ENCODE measurements at places on chromosomes 2 and 18.

GRCh38 chr2:185787227-185788145 lies 48.9 kb downstream of the FSIP2 start:
- no peak for DNase-seq

GRCh38 chr2:237171396-237171795 lies 85.7 kb downstream of the COPS8 start:
- no peak for DNase-seq

DNA sequence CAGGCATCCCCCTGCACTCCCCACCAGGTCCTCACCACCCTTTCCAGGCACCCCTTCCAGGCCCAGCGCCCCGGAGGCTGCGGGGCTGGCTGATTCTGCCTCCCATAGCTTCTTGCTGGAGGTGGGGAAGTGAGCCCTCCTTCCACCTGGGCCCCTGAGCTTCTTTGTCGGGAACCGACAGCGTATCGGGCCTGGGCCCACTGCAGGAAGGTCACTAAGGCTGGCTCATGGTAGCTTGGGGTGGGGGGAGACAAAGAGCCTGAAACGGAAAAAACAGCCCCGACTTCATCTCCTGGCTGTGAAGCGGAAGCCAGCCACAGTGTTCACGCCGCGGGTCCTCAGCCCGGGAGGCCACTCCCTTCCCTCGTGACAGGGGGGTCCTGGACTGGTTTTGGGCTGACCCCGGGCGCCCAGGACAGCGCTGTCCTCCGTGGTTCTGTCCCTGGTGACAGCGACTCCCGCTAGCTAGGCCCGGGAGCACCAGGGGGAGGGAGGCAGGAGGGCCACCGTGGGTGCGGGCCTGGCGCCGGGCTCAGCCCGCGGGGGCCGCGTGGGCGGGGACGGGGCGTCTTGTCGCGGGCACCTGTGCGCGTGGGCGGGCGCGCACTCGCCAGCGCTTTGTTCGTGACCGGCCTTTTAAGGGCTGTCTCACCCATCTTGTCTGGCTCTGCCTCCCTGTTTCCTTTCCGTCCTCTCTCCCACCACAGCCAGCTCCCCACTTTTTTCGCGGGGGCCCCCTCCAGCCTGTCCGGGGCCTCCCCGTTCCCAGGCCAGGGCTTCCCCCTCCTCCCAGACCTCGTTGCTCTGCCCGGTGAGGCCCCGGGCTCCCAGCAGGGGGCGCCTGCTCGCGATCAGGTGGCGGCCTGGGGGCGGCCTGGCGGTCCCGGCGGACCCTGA lies 64.9 kb downstream of the DNMT3A start:
- DNase-seq = peak; percentile 80

GRCh38 chr2:101559551-101559950 lies 84.6 kb upstream of the RFX8 start:
- no peak for DNase-seq

GRCh38 chr18:49976795-49977560 lies 163.6 kb upstream of the ACAA2 start:
- DNase-seq = no peak

DNA sequence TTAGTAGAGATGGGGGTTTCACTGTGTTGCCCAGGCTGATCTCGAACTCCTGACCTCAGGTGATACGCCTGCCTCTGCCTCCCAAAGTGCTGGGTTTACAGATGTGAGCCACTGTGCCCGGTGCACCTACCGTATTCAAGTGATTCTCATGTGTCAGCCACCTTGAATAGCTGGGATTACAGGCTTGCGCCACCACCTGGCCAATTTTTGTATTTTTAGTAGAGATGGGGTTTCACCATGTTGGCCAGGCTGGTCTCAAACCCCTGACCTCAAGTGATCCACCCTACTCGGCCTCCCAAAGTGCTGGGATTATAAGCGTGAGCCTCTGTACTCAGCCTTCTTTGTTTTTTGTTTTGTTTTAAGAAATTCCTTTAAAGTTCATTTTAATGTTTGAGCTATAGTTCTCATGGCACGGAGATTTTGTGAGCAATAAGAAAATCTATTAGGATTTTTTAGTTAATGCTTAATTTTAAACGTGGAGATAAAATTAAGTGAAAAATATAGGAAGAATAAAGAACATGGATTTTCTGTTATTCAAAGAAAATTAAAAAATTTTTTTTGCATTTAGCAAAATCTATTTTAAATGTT lies 242.6 kb downstream of the PHLPP1 start:
- peak; percentile 15 for DNase-seq

DNA sequence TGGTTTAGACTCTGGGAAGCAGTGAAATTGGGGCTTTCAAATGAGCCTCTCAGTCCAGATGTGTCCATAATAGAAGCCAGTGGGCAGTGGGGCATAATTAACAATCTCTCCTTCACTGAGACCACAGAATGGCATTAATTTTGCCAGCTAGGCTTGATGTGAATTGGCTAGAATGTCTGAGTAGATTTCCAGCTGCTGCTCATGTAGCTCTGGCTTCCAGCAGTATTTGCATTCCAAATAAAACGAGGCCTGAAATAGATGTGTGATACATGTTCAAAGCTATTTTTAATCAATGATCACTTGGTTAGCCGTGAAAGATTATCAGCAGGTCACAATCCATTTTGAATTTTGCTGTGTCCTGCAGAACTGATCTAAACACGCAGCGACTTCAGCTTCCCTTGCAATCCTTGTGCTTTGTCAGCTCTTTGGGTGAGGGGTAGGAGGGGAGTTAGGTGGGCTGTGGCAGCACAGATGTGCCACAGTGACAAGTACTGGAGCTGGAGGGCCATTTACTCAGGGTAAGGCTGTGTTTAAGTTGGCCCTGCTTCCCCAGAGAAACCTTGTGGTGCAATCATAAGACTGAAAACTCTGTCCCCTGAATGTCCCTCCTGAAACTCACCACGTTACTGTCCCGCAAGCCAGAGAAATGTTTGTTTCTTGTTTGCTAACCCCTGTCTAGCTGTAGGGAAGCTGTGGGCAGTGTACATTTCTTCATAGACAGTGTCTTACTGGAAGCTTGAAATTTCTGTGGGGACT lies 56.9 kb upstream of the TMEM178A start:
- DNase-seq = no peak

GRCh38 chr18:30970196-30970816 lies 72.2 kb downstream of the DSC3 start:
- DNase-seq = no peak

GRCh38 chr2:17879137-17879912 lies 858 bp downstream of the KCNS3 start:
- no peak for DNase-seq

- DNase-seq = no peak
Observed at GRCh38 chr2:72220170-72220569, 72.5 kb upstream of the CYP26B1 start.

DNA sequence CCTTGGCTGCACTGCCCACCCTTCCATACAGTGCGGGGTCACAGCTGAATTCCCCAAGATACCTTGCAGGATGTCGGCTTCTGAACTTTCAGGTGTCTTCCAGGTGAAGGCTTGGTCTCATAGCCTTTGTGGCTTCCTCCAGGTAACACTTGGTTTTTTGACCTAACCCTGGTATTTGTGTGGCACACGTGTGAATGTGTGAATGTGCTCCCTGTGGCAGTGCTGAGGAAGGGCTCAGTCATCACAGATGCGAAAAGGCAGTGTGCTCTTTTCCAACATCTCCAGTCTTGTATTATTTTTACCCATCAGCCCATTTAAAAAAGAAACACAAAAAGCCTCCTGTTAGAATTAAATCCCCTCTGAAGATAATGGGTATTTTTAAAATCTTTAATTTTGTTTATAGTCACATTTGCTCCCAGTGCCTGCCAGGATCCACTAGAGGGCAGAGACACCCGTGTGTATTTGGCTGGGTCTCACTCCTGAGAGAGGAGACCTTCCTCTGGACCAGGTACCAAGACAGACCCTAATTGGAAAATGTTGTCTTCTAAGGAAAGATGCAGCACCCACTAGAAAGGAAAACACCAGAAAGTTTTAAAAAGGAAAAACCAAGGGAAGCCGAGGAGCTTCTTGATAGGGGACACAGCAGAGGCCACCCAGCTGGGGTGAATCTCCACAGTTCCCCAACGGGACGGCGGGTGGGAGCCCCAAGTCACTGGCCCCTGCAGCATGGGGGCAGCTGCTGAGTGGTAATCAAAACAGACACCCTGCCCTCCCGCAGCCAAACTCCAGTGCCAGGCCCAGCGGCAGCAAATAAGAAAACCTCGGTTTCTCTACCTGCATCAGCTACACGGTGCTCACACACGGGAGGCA lies 27.7 kb downstream of the FAM110C start:
- DNase-seq = no peak

DNA sequence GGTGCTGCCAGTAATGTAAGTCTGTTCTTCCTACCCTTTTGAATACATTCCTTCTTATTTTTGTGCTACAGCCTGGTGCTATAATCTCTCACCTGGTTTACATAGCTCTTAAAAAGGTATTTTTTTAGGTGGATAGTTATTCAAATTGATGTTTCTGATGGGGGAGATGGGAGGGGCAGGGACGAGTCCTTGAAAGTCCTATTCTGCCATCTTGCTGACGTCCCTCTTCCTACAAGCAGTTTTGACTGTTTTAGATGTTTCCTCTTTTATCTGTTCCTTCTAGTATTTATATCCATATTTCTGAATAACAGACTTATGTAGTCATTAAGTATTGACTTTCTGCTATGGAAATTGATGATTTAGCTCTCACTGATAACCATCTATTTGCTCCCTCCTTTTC lies 256.4 kb downstream of the KIAA1328 start:
- no peak for DNase-seq

- DNase-seq = no peak
Observed at GRCh38 chr2:56182420-56182819, 1.4 kb upstream of the CCDC85A start.

DNA sequence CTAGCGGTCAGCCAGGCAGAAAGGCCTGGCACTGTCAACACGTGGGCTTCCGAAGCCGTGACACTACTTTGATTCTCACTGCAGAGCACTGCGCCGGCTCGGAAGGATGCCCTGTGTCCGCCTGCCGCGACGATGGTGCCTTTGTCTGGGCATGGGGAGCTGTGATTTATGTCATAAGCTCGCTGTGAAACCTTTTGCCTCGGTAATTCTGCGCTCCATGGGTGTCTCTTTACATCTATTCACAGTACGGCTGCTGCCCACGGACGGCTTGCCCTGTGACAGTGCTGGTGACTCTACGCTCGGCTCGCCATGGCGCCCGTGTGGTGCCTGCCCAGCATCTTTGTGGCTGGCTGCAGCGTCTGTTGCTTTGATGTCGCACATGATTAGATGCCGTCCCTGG lies 43.1 kb upstream of the GBX2 start:
- DNase-seq = no peak

GRCh38 chr2:11254100-11254536 lies 90.3 kb downstream of the ROCK2 start:
- no peak for DNase-seq

DNA sequence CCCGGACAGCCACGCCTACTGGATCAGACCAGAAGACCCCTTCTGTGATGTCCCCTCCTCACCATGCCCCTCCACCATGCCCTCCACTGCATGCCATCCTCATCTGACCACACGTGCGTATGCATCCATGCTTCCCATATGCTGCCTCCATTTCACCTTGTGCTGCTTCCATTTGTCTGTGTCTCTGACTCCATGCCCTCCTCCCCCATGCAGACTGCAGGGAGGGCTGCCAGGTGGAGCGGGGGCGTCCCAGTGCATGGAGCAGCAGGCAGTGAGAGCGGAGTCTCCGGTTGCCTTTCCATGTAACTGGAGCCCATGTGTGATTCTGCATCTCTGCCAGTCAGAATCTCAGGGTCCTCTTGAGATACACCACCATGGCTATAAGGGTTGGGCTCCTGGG lies 52.6 kb downstream of the COA5 start:
- DNase-seq = no peak

DNA sequence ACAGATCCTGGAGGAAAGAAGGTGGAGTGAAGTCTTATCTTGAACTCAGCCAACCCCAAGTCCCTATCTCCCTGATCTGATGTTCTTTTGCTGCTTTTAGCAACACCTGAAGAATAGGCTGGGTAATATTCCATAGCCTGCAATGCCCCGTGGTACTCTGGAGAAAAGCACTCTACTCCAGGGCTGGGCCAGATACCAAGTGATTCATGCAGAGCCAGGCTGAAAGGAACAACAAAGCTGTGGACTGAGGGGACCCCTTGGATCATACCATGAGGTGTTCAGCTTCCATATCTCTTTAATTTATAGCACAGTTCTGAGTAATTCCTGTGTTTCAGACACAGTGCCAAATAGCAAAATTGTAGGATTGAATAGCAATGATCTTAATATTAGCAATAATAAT lies 130.6 kb downstream of the NXPH2 start:
- DNase-seq = no peak

- no peak for DNase-seq
Observed at GRCh38 chr2:169736902-169737301, 3.3 kb downstream of the KLHL23 start.

DNA sequence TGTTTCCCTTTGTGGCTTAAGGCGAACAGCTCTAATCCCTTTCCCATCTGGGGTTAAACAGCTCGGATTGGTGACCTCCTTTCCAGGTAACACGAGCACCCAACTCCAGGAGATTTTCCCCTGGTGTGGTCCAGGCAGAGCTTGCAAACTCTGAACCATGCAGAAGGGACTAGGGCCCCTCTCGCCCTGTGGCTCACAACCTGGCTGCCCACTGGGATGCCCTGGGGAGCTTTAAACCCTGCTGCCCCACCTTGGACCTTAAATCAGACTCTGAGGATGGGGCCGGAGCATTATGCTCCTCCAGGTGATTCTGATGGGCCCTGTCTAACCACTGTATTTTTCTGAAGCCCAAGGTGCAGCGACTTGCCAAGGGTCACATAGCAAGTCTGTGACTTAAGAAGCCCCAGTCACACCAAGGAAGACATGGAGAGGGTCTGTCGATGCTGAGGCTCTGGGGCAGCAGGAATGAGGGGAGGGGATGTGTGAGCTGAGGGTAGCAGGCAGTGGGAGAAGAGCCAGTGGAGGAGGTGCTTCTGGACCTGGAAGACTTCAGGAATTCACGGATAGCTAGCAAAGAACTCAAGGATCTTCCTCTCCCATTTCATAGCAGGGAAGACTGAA lies 5.9 kb downstream of the ARID5A start:
- DNase-seq = no peak

DNA sequence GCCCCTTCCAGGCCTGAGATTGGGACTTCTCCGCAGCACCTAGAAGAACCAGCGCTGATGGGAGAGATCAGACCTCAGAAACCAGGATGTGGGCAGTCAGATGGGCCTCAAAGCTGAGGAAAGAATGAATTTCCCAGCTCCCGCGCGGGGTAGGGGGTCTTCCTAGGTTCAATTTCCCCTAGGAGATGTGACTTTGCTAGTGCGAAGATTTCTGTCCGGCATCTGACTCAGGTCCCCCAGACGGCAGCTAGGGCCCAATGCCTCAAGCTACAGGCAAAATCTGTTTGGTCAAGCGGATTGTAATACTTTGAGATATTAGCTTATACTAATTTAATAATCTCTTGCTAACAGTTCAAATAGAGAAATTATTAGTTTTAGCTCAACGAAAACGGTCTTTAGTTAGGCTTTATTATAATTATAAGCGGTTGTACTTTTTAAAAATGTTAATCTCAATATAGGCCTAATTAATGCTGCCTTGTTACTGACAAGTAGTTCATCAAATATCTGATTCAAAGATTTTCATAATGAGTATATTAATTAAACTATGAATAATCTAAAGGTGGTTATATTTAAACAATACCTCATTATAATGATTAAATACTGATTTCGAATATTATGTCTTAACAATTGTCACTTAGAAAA lies 5.8 kb downstream of the DLX1 start:
- DNase-seq = no peak

GRCh38 chr18:7366597-7366996 lies 135.7 kb downstream of the LRRC30 start:
- DNase-seq = no peak

GRCh38 chr2:7953195-7953594 lies 728.7 kb upstream of the ID2 start:
- DNase-seq = no peak

Data from stimulated activated CD8-positive, alpha-beta memory T cell treated with anti-CD3 and anti-CD28 coated beads, Interleukin-15, amount 100 ng/mL, for 48 hours (primary cell).